ENCODE measurements at places on chromosomes 12 and 14.

DNA sequence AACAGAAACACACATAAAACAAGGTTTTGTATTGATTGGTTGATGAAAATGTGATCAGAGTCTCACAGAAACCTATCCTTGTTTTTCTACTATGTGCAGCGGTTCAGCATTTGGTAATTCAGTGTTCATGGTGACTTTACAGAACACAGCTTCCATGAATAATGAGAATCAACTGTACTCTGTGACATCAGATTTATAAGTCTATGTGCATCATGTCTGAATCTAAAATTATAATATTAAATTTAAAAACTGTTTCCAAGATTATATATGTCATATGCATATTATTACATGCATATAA is 104.3 kb downstream of the SLC16A7 start:
- no peak for DNase-seq

DNA sequence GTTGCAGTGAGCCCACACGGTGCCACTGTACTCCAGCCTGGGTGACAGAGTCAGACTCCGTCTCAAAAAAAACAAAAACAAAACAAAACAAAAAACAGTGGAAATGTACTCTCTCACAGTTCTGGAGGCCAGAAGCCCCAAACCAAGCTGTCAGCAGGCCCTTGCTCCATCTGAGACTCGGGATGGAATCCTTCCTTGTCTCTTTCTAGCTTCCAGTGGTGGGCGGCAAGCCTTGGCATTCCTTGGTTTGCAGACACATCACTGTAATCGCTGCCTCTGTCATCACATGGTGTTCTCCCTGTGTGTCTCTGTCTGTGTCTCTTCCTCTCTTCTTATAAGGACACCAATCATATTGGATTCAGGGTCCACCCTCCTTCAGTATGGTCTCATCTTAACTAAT is 6.4 kb downstream of the TNS2 start:
- no peak for DNase-seq

DNA sequence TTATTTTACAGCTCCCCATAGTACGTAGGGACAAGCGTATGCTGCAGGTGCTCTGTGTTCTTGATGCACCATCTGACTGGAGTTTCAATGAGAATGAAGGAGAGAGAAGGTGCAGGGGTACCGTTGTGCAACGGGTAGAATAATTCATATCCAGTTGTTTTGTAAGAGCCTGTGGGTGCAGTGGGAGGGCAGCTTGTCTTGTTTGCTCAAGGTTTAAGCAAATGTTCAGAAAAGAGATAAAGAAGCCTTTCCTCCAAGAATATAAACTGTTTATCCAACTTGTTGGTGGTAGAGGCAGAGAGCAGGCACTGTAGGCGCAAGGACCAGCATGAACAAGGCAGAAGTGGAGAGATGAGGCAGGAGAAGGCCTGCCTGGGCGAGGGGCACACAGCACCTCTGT is 64.2 kb downstream of the ADCK1 start:
- no peak for DNase-seq

- DNase-seq = no peak
Observed at GRCh38 chr12:2334271-2334670, 281.5 kb downstream of the CACNA1C start.

- no peak for DNase-seq
Observed at GRCh38 chr12:95574799-95575452, 23.6 kb upstream of the USP44 start.

- no peak for DNase-seq
Observed at GRCh38 chr14:56284641-56285040, 166.4 kb downstream of the PELI2 start.

- DNase-seq = no peak
Observed at GRCh38 chr14:95664546-95664945, 21.7 kb upstream of the TCL1B start.

DNA sequence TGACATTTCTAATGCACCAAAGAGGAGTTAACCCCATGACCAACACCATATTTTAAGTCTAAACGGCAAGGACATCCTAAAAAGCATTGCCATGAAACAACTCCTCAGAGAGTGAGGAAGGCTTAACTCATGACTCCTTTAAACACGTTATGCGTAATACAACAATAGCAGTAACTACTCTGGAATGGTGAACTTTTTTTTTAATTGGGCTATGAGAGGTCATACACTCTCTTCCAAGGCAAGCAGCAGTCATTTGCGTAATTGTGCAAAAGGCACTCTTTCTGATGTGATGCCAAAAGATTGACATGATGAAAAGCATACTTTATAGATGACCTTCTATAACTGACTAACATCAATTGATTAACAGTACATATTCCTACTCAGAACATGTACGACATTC is 39.4 kb downstream of the RHOJ start:
- no peak for DNase-seq

DNA sequence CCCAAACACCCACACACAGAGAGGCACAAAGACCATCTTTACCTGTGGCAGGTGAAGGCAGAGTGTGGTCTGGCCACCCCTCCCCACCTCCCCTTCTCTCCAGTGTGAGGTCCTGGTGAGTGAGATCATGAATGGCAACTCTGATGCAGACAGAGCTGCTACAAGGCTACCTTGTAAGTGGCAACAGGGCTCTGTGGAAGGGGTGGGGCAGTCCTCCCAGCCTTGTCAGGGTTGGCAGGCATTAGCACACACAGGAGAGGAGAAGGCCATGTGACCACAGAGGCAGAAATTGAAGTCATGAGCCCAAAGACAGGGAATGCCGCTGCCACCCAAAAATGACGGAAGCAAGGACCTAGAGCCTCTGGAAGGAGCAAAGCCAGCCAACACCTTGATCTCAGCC is 30.7 kb downstream of the VWF start:
- no peak for DNase-seq

DNA sequence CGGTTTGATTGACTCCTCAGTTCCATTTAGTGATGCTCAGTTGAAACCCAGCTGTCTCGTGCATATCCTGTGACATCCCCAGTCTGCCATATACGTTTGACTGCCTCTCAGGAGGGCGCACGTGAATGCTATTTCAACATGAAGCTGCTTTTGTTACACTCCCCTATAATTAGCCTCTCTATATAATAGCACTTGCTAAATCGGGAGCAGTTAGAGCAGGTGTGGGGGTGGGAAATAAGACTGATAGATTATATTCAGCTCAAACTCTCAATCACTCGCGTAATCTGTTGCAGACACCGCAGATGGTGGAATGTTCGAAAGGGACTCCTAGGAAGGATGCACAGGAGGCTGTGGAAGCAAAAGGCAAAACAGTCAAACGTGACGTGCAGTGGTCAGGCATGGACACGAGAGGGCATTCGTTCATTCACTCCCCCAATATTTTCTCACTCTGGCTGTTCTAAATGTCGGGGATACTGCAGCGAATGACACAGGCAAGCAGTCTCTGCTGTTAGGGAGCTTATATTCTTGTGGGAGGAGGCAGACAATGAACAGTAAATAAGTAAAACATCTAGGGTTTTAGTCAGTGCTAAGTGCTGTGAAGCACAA is 29.8 kb downstream of the KCNA1 start:
- no peak for DNase-seq

DNA sequence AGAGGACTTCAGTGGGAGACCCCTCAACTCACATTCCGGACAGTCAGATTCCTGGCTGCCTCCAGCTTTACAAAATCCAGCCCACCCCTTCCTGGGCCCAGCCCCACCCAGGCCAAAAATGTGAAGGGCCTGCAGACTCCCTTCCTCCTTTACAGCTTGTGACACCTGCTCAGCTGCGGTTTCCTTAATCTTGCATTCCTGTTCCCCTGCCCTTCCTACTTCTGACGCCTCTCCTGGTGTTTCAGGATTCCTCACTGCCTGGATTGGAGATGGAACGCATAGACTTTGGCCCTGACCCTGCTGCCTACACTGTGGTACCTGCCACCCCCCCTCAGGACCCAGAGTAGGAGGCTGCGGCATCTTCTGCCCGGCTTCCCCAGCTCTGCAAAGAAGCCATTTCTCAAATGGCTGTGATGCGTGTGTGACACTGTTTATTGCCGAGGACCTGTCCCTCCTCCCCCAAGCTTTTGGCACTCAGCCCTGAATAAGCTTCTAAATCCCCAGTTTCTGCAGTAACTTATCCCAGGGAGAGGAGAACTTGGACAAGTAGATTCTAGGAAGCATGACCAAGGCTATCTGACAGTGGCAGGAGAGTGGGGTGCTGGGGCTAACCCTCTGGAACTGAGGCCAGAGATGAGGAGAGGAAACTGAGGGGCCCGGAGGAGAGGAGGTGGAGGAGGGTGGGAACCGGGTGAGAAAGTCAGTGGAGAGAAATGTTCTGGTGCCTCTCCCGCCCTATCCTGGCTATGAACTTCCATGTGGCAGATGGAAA is 24.9 kb upstream of the BCDIN3D start:
- no peak for DNase-seq

DNA sequence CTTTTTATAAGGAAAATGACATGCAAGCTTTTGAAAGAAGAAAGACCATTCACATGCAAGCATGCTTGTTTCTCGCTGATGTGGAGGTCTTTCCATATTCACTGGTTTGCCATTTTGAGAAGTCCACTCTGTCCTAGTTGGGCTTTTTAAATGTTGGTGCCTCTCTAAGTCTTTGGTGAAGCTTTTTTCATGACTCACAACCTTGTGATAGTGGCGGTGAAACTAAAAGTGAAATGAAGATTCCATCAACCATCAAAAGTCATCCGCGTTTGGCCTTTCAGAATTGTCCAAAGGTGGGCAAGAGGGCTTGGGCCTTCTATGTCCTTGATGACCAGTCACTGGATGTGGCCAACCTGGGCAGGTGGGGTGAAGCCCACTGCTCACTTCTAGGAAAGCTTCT is 4.3 kb downstream of the LRRC74A start:
- DNase-seq = no peak

DNA sequence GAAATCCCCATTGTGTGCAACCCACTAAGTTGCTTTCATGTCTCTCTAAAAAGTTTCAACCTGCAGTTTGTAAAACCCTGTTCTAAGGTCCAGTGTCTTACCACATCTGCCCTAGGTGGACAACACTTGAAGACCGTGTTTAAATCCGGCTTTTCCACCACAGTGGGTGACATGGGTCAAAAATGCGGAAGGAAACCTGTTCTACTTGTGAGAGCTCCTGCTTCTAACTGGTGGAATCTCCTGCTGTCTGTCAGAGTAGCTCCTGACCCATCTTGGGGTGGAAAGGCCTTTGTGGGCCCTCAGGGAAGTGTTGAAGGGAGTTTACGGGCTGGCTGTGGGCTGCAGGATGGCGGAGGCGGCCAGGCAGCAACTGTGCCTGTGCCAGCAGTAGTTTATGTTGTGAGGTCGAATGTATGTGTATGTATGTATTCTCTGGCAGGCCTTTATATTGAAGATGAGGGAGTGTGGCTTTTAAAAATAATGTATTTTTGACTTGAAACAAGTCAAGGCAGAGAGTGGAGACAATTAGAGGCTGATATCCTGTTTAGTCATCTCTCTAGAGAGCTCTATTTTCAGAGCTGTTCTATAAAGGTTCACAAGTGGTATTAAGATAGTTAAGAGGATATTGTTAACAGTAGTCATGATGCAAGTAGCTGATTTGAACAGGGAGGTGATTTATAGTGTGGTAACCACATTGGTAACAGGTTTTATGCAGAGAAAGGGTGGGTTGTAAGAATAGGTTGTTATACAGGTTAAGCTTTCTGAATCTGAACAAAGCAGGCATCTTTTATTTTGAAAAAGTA is 67.0 kb downstream of the PRKCH start:
- no peak for DNase-seq

GRCh38 chr12:45988264-45988663 is 2.1 kb downstream of the SCAF11 start:
- no peak for DNase-seq

DNA sequence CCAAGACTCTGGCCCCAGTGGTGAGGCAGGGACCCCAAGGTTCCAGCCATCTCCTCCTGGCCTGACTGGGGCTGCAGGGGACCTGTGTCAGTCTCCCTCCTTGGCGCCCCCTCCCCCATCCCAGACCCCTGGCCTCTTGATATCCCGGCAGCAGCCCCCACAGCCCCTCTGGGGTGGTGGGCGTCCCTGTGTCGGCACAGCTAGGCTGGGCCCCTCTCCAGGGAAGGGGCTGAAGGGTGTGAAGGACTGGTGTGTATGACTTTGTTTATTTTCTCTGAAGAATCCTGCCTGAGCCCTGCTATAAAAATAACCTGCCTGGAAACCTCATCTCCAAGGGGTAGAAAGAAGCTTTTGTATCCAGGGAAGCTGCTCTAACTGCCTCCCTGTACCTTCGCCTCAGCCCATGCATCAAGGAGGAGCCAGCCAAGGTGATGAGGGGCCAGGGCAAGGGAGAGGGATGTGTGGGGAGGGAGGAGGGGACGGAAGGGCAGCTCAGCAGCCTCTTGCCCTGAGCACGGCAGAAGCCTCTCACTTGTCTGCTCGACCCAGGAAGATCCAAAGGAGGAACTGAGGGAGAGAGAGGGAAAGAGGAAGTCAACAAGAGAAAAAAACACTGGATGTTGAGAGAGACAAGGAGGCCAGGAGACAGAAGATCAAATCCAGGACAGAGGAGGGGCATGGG is 25.4 kb upstream of the COL2A1 start:
- DNase-seq = no peak

- no peak for DNase-seq
Observed at GRCh38 chr14:100673085-100673806, 53.4 kb upstream of the DLK1 start.

- DNase-seq = no peak
Observed at GRCh38 chr12:77925536-77926108, 94.9 kb downstream of the NAV3 start.

- no peak for DNase-seq
Observed at GRCh38 chr12:25887367-25887766, 71.1 kb upstream of the RASSF8 start.

- DNase-seq = no peak
Observed at GRCh38 chr14:68020493-68020892, 200.9 kb downstream of the RAD51B start.

DNA sequence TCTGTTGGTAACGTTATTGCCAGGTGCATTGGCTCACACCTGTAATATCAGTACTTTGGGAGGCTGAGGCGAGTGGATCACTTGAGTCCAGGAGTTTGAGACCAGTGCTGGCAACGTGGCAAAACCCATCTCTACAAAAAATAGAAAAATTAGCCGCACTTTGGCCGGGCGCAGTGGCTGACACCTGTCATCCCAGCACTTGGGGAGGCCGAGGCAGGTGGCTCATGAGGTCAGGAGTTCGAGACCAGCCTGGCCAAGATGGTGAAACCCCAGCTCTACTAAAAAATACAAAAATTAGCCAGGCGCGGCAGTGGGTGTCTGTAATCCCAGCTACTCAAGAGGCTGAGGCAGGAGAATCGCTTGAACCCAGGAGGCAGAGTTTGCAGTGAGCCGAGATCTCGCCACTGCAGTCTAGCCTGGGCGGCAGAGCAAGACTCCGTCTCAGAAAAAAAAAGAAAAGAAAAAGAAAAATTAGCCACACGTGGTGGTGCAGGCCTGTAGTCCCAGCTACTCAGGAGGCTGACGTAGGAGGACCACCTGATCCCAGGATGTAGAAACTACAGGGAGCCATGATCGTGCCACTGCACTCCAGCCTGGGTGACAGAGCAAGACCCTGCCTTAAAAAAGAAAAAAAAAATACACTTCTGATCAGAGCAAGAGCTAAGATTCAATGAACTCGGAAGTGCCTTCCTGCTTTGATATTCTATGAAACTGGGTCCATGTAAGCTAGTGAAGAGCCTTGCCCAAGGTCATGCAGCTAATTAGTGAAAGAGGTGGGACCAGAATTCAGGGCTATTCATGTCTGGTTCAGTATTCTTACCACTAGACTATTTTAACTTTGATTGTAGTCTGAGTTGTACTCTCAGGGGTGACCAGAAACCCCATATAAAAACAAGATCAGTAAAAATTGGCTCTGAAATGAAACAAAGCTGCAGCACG is 4.2 kb upstream of the RNASE8 start:
- no peak for DNase-seq

All from stimulated activated CD4-positive, alpha-beta T cell treated with anti-CD3 and anti-CD28 coated beads, Interleukin-1b, Interleukin-23, amount 100 ng/mL, for 1 hour (primary cell).